Hematopoietic multipotent progenitor cell treated with erythropoietin and hydrocortisone succinate and interleukin-3 and kit ligand, for 17 days (in vitro differentiated cells): ENCODE measurements at places on chromosomes 1 and 21.
A peak's percentile ranks its signal among the peaks of the same experiment; 100 is the strongest.

GRCh38 chr1:160024195-160024905 lies 7.4 kb downstream of the PIGM start:
- no peak for DNase-seq

GRCh38 chr1:8318436-8318835 lies 522 bp downstream of the SLC45A1 start:
- no peak for DNase-seq

DNA sequence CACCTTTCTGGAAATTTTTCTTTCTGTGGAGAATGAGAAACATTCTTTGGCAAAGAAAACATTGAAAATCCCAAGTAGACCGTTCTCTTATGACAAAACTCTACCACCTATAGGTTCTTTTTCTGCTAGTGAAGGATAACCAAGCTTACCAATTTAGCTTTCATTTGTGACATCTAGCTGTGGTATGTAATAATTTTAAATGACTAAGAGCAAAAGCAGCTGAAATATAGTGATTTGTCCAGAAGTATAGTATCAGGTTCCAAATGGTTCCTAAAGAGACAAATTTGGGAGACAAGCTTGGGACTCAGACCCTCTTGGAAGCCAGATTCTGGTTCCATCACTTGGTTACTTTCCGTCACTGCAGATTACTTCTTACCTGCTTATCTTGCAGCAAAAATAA lies 24.4 kb downstream of the FUBP1 start:
- DNase-seq: no peak

GRCh38 chr1:8019229-8019620 lies 6.9 kb downstream of the ERRFI1 start:
- DNase-seq: no peak

DNA sequence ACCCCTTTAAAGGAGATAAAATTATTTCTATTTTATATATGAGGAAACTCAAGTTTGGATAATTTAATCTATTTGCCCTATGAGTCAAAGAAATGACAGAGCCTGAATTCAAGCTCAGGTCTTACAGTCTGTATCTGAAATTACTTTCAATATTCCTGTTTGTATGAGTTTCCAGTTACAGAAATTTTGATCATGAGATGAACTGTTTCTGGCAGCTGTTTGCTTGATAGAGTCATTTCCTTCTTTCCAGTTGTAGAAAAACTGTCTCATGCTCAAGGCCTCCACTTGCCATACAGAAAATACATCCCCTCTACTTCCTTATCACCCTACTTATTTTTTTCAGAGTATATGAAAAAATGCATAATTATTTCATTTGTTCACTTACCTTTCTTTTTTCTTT lies 87.6 kb downstream of the PTPRC start:
- DNase-seq: no peak

GRCh38 chr1:47709019-47709871 lies 271.4 kb downstream of the FOXD2 start:
- no peak for DNase-seq

GRCh38 chr1:222224636-222225315 lies 323.1 kb downstream of the HHIPL2 start:
- DNase-seq: no peak

- peak; percentile 80 for DNase-seq
Measured at GRCh38 chr1:19240673-19241538, 10.4 kb downstream of the EMC1 start.

DNA sequence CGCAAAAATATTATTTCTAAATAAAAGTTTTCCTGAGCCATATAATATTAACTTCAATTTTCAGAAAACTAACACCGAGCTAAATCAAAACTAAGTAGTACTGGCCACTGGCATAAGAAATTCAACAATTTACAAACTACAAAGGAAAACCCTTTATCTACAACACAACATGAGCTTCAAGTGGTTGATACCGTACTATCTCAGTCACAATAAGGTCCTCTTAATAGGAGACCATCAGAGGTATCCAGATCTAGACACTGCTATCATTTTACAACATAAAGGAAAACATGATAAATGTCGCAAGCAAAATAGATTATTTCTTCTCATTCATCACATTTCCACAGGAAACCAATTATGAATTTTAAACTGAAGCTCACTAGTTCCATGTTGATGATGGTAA lies 39.5 kb downstream of the GATAD2B start:
- no peak for DNase-seq

DNA sequence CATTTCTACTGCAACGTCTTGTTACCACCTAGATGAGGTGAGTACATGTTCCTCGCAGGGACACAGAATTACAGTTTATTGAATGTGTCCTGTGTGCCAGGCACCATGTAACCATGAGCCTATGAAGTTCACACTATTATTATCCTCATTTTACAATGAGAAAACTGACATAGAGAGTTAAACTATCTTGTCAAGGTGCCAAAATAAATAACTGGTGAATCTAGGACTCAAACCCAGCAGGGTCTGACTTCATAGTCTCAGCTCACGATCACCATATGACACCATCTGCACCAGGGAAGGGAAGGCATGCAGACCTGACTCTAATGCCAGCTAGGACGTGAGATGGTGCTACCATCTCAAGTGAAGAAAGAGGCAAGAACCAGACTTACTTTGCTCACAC lies 2.4 kb downstream of the SELE start:
- DNase-seq: no peak

DNA sequence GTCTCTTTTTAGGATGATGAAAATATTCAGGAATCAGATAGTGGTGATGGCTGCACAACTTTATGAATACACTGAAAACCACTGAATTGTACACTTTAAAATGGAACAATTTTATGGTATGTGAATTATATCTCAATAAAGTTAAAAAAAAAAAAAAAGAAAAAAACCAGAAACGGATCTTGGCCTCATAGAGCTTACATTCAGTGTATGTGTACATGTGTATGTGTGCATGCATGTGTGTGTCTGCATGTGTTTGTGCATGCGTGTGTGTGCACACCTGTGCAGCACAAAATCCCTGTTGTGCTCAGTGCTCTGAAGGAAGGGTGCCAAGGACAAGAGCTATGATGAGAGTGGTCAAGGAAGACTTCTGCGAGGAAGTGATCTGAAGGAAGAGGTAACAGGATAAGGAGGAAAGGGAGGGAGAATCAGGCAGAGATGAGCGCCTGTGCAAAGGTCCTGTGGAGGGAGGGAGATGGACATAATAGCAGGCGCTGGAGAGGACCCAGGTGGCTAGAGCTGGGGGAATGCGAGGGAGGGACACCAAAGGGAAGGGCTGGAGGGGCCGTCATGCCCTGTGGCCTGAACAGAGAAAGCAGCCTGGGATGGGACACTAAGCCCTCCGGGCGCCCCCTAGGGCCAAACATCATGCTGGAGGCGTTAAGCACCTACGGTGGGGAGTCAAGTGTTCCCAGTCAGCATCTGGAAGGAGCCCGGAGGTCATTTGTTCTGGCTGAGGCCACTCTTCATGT lies 25.2 kb downstream of the NKAIN1 start:
- DNase-seq: no peak

- DNase-seq: peak; percentile 14
Measured at GRCh38 chr1:179080866-179081686, 794 bp upstream of the TOR3A start.

DNA sequence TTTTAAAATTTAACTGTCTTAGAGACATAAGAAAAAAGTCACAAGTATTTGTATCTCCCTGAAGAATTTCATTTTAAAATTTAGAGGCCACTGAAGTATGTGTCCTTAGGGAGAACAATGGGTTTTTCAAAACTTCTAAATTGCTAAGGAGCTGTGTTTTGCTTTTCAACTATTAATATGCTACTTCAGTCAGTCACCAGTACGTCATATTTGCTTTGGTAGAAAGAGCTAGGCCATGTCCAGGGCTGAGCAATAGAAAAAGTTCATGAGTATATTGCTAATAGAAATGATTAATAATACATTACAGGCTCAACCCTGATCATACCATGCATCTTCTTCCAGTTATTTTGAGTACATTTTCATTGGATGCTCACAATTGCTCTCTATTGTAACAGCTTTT lies 1.7 kb upstream of the SGIP1 start:
- no peak for DNase-seq

- DNase-seq: peak; percentile 52
Measured at GRCh38 chr21:36589352-36589971, 109.5 kb upstream of the SIM2 start.

GRCh38 chr1:184972315-184973055 lies 1.8 kb downstream of the NIBAN1 start:
- peak; percentile 11 for DNase-seq

- DNase-seq: no peak
Measured at GRCh38 chr1:72830606-72831390, 548.5 kb upstream of the NEGR1 start.

DNA sequence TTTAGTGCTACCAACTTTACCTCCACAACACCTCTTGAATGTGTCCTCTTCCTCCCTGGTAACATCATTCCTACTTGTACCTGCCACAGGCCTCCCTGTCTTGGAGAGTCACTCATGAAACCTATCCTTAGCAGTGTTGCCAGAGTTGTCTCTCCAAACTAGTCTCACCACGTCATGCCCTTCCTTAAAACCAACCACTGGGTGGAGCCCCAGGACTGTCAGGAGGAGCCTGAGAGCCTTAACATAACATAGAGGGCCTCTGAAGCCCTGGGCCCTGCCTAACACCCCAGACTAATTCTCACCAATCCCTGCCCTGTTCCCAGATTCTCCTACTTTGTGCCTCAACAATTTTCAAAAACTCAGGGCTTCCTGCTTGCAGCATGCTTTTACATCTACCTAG lies 65.3 kb downstream of the ZNF697 start:
- DNase-seq: no peak

DNA sequence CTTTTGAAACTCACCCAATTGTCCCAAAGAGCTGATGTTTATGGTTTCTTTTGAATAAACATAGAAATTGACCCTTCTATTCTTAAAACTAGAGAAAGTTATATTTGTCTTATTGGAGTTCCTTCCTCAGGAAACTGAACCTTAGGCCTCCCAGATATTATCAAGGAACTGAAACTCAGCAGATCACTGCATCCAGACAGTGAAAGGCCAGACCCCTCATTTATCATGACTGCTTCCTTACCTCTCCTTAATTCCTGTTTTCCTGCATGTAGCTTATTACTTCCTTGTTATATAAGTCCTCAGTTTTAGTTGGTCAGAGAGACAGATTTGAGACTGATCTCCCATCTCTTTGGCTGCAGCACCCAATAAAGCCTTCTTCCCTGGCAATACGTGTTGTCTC lies 27.5 kb downstream of the SLC22A15 start:
- no peak for DNase-seq
